ENCODE measurements at places on chromosomes 1 and 21.

GRCh38 chr1:40774266-40774998 is 9.2 kb upstream of the KCNQ4 start:
- peak; percentile 61 for DNase-seq

DNA sequence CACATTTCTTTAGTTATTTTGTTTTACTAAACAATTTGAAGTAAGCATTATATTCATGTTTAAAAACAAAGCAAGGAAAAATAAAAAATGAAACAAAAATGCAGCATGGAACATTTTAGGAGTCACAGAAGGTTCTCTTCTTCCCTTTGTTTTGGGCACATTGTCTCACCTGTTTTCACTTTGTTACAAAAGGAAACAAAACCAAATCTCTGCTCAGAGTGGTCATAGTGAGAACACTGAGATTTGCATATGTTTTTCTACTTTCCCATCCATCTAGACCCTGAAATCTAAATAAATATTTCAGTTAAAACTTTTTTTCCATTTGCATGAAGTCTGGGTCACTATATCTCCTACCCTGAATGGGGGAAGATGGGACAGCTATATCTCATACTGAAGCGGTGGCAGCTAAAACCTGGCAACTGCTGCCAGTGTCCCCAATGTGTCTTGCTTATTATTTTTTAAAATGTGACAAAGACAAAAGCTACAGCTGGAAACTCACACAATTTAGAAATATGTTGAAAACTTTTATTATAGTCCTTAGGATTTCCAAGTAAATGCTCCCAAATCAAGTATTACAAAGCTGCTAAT is 3.5 kb downstream of the EXOC8 start:
- DNase-seq: no peak

DNA sequence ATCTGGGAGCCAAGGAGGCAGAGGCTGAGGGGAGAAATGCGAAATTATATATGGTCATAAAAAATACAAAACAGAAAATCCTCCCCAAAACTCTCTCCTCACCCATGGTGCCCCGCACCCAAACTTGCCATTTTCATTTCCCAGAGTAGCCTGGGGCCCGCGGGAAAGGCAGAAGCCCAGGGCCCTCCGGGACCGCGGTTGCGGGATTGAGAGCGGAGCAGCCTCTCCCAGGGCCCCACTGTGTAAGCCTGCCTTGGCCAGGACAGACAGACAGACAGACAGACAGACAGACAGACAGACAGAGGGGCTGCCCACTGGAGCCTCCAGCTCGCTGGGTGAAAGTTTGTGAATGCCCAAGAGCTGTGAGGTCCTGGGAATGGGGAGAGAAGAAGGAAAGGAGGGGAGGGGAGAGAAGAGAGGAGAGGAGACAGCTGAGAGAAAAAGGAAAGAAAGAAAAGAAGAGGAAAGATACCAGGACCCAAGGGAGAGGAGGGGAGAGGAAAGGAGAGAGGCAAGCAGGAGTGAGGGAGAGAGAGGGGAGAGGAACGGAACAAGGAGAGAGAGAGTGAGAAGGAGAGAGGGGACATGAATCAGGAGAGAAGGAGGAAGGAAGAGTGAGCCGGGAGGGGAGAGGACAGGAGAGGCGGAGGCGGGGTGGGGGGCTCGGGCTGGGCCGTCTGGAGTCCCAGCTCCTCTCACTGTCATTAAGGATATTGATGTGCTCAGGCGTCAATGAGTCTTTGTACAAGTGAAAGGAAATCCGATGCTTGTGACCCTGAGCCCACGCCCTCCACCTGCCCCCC is 69.3 kb upstream of the CASZ1 start:
- no peak for DNase-seq

DNA sequence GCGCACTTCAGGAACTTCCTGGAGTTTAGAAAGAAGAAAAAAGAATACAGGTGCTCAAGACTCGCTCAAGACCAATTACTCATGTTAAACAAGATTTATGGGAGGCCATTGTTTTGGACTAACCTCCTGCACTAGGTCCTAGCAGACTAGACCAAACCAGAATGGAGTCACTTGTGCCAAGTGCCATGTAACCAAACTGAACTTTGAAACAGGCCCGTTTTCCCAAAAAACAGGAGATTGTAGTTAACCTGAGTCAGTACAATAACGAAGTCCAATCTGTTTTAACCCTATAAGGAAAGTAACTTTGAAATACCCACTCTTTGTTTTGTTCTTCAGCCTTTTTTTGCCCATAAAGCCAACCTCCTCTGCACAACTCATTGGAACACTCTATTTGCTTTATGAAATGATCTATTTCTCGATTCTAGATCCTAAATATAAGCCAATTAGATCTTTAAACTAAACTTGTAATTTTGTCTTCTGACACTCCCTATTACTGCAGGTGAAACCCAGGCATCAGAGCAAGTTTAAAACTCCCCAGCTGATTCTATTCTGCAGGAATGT is 695 bp upstream of the NTPCR start:
- DNase-seq: no peak
